ENCODE measurements at places on chromosomes 2 and 18.

- DNase-seq: no peak
Measured at GRCh38 chr2:167733747-167734146, 513.6 kb downstream of the STK39 start.

DNA sequence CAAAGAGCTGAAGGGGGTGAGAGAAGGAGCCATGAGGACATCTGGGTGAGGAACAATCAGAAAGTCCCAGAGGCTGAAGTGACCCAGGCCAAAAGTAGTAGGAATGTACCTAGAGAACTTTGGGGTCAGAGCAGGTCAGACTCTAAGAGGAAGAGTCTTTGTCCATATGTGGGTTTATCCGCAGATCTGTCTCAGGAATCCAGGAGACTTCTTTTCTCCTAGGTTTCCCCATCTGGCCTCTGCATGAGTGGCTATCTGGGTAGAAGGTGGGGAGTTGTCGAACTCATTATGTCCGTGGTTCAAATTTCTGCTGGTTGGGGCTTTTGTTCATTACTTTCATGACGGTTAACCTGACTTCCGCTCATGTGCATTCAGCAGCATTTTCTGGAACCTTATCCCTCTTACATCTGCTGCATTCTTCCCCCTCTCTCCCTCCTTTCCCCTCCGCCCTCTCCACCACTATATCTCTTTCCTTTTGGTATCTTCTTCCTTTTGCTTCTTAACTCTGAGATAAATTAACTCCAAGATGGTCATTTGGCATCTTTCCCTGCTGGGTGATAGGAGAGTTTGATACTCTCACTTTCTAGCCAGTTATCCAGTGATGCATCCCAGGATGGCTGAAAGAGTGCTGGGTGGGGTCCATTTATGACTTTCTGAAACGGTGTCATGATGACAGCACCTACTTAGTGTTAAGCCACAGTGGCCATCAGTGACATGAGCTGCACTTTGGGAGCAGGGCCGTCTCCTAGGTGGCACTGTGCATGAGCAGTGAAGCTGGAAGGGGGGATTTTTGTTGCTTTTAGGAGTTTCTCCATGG lies 2.1 kb downstream of the LIPG start:
- no peak for DNase-seq

DNA sequence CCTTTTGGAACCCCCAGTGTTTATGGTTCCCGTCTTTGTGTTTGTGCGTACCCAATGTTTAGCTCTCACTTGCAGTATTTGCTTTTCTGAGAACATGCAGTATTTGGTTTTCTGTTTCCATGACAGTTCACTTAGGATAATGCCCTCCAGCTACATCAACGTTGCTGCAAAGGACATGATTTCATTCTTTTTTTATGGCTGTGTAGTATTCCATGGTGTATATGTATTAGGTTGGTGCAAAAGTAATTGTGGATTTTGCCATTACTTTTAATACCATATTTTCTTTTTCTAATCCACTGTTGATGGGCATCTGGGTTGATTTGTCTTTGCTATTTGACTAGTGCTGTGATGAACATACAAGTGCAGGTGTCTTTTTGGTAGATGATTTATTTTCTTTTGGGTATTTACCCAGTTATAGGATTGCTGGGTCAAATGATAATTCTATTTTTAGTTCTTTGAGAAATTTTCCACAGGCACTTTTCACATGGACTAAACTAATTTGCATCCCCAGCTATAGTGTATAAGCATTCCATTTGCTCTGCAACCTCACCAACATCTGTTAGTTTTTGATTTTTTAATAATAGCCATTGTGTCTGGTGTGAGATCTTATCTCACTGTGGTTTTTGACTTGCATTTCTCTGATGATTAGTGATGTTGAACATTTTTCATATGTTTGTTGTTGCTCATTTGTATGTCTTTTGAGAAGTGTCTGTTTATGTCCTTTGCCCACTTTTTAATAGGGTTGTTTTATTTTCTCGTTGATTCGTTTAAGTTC lies 63.6 kb downstream of the CERS6 start:
- DNase-seq: no peak

GRCh38 chr2:16203691-16204090 lies 263.3 kb downstream of the MYCN start:
- DNase-seq: no peak

DNA sequence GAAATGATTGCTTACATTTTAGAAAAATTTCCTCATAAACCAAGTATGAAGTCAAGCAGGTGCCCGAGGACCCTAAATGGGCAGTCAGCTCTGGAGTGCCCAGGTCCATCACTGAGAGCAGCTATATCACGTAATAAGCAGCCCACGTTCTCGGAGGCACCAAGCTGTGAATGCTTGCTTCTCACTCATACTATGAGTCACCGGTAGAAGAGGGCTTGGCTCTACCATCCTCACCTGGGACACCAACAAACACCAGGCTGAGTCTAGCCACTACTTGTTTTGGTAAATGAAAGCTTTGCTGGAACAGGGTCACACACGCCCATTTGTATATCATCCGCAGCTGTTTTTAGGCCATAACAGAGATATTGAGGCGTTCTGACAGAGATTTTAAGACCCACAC lies 207.5 kb downstream of the SEPTIN10 start:
- DNase-seq: no peak

DNA sequence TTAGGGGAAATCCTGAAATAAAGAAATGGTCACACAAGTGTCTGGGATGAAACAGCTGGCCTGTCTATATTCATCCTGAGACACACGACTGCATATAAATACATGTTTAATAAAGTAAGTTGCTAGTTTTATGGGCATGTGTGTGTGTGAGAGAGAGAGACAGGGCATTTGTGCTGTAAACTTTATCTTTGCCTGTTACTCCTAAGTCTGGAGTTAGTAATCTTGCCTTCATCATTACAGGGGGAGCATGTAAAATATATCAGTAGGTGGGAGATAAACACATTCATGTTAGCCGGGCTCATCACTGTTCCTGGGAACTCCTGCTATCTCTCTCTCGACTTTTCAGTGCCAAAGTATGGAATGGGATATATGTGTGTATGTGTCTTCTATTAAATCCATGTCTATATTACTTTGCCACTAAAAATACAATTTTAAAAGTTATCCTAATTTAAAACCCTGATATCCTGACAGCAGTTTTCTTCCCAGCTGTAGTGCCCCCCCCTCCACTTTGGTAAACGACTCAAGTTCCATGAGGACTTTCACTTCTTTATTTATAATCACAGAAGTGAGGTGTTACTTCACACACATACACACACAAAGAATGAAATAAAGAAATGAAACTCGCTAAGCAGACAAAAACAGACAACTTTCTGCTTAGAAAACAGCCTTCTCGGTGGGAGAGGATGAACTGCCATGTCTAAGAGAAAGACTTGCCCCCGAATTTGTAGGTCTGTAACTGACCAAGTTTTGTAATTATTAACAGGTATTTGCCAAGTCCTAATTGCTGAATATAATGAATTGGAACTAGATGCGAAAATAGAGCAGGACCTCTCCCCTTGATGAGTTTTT lies 947 bp downstream of the ZEB2 start:
- no peak for DNase-seq

GRCh38 chr2:23707096-23707495 lies 219.8 kb downstream of the ATAD2B start:
- no peak for DNase-seq

- DNase-seq: no peak
Measured at GRCh38 chr2:201973305-201973928, 60.2 kb upstream of the FZD7 start.

DNA sequence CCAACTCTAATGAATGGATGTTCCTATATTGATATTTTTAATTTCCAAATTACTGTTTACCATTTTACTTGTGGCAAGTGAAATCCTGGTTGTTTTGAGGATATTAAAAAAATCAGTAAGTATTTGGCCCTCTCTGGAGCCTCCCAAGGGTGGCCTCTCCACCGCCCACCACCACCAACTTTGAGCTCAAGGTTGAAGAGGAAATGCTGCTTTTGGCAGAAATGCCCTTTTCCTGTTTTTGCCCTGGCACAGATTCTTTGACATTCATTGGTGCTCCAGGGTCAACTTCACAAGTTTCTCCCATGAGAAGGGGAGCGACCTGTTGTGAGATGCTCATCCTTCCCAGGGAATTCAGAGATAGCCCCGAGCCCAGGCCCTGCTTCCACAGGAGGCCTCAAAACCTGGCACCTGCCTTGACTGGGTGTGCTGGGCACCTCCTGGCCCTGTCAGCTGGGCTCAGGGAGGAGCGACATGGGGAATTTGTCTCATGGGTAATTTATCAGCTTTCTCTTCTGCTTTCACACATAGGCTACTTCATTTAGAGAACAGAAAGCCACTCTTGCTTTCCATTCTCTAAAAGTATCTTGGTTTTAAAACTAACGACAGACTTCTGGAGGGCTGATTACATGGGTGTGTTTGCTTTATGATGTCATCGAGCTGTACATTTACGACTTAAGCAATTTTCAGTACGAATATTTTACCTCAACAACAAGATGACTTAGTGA lies 6.9 kb downstream of the CD8A start:
- no peak for DNase-seq

GRCh38 chr18:40832362-40832761 lies 1122.7 kb upstream of the PIK3C3 start:
- DNase-seq: no peak

DNA sequence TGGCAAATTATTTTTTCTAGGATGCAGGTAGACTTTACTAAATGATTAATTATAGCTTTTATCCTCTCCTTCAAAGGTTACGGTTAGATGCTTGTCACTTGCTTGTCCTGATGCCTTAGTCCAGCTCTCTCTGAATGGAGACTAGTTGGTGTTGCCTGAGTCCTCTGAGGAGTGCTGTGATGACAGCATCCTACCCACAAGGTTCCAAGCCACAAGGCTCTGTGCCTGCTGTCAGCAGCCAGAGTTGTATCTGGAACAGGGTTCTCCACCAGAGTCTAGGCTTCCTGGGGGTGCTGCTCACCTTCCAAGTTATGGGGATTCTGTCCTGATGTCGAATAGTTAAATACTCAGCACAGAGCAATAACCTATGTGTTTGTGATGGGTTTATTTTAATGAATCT lies 125.7 kb downstream of the GALNT1 start:
- no peak for DNase-seq

- no peak for DNase-seq
Measured at GRCh38 chr2:231326404-231326803, 69.1 kb upstream of the B3GNT7 start.

DNA sequence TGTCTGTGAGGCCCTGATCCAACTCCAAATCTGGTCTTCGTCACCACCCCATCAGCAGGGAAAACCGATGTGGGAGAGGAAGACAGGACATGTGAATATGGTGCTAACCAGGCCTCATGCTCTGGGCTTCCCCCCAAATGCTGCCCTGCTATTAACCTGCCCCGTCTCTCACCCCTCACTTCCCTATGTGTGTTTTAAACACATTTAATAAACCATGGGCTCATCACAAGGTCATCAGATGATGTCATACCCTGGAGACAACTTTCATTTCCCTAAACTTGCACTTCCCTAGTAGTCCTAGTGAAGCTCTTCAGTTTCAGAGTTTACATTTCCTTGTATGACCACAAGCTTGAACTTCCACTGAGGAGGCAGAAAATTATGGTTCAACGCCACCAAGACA lies 49.9 kb downstream of the CD8B2 start:
- DNase-seq: no peak

GRCh38 chr2:235677937-235678336 lies 184.1 kb downstream of the AGAP1 start:
- no peak for DNase-seq

GRCh38 chr2:16228951-16229350 lies 288.6 kb downstream of the MYCN start:
- no peak for DNase-seq

DNA sequence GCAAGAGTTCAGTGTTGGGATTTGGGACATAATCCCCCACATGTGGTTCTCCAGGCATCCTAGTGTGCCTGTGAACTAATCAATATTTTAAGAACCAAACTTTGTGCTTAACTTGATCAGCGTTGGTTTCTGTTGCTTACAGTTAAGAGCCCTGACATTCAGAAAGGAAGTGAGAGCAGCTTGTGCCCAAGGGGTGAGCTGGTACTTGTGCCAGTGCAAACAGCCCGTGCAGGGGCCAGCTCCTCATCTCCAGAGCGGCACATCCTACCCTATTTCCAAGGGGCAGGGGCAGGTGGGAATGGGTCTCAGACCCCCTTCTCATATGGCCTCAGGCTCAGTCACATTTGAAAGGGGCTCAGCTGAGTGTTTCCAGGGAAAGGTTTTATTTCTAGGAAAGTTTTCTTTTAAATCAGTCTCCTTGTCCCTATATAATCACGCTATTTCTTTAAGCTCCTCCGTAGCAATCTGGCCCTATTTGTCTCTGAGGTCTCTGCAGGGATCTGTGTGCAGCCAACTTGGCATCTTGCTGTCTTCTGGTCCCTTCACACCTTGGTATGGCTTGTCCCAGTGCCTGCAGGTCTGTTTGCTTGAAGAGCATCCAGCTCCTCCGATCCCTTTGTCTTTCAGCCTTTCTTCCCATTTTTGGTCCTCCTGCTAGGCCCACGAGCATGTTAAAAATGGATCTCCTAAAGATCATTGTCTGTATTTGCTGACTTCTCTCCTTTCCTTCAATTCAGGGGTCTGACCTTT lies 358.9 kb downstream of the HRH4 start:
- no peak for DNase-seq

GRCh38 chr18:21242141-21242779 lies at the start of gene GREB1L:
Gene GREB1L, plus strand, starts transcription at chr18:21242232. Its CDS starts 141,287 bp downstream, at chr18:21383519.
- peak; percentile 84 for DNase-seq

Measured in pancreas (tissue), 10 donors.